ENCODE measurements at places on chromosomes 4 and X.

GRCh38 chr4:10015140-10015753 is 6.0 kb downstream of the SLC2A9 start:
- DNase-seq: peak; percentile 13

GRCh38 chrX:139559383-139560042 is 29.0 kb downstream of the F9 start:
- peak; percentile 5 for DNase-seq

GRCh38 chrX:151801980-151802379 is 67.4 kb downstream of the CNGA2 start:
- no peak for DNase-seq

- DNase-seq: no peak
Observed at GRCh38 chr4:71550220-71551165, 211.7 kb downstream of the SLC4A4 start.

GRCh38 chrX:72409993-72410392 is 104.3 kb upstream of the CITED1 start:
- DNase-seq: no peak

- DNase-seq: no peak
Observed at GRCh38 chr4:56372774-56373173, 14.5 kb downstream of the AASDH start.

DNA sequence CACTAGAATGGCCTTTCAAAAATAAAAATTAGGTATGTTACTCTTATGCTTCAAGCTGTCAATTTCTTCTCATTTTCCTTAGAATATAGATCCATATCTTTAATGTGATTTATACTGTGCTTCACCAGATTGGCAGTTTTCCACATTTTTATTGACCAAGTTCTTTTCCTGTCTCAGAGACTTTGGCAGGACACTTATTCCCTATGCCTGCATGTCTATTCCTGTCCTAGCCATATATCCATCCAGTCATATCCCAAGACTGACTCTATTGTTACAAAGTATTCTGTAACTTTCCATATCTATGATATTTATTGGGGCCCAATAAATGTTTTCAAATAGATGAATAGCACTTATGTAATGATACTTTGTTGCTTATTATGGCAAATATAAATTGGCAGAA is 450.7 kb downstream of the GASK1B start:
- no peak for DNase-seq

- no peak for DNase-seq
Observed at GRCh38 chr4:100736641-100737451, 219.0 kb upstream of the EMCN start.

- no peak for DNase-seq
Observed at GRCh38 chrX:134999469-134999868, 8.7 kb downstream of the SMIM10 start.

- no peak for DNase-seq
Observed at GRCh38 chrX:150813922-150814321, 84.5 kb downstream of the CD99L2 start.

- no peak for DNase-seq
Observed at GRCh38 chrX:8724300-8724699, 7.6 kb downstream of the ANOS1 start.

DNA sequence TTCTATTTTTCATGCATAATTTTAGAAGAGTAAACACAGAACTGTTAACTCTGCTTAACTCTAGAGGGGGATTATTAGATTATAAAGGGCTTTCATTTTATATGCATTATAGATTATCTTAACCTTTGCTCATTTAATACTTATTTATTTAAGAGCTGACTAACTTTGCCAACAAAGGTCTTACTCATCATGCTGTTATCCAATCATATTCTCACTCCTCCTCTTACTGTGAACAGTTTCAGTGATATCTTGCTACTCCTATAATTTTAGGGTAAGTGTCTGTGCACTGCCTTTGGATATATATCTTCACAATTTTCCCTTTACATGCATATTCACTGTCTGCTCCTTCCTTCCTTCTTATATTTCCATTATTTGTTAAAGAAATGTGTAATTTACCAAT is 1814.9 kb downstream of the STIM2 start:
- DNase-seq: no peak

DNA sequence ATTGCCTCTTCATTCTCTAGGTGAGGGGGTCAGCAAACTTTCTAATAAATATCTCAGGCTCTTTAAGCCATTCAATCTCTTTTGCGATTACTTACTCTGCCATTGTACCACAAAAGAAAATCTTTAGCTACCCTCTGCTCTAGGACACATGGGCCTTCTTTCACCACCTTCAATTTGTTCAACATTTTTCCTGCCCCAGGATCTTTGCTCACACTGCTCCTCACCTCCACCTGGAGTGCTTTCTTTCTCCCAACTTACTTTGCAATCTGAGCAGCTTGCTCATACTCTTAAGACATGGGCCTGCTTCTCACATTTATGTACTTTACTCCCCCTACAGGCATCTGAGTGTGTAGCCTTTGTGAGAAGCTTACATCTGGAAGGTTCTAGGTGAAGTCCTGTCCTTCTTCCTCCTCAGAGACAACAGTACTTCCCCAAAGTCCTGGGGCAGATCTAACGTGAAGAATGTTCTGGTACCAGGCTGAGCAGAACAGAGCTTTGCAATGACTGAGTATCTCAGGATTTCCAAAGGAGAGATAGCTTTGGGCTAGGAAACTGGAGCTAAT is 55.0 kb upstream of the PRDM5 start:
- DNase-seq: no peak

DNA sequence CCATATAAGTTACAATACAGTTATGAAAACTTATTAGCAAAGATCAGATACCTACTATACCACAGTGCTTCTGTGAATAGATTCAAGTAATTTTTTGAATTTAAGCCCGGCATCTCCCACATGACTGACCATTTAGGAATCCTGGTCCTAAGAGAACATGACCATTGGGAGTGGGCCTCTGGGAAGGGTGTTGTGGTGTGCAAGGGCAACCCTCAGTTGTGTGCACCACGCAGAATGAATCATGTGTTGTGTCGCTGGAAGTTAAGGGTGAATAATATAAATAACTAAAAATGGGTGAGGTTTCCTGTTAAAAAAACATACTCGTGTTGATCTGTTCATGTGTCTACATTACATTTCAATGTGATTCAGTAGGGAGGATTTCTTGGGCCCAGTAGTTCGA is 15.5 kb downstream of the CPE start:
- no peak for DNase-seq

DNA sequence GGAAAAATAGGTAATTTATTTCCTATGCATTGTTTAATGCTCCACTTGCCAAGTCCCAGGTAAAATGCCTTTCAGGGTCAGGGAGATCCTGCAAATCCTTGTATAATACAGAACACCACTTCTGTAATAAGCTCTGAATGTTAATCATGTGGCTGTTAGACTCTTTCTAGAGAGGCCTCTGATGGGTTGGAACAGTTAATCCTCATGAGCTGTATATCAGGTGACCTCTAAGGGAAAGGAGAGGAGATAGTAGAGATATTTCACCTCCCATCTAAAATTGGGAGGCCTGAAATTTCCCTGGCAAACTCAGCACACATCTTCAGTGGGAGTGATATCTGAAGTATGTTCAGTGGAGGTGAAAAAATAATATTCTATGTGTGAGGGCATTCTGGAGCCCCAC is 210.6 kb upstream of the WDFY3 start:
- DNase-seq: no peak

- DNase-seq: no peak
Observed at GRCh38 chrX:46588263-46588662, 14.7 kb downstream of the CHST7 start.

- DNase-seq: no peak
Observed at GRCh38 chr4:57040510-57040909, 61.8 kb downstream of the POLR2B start.

DNA sequence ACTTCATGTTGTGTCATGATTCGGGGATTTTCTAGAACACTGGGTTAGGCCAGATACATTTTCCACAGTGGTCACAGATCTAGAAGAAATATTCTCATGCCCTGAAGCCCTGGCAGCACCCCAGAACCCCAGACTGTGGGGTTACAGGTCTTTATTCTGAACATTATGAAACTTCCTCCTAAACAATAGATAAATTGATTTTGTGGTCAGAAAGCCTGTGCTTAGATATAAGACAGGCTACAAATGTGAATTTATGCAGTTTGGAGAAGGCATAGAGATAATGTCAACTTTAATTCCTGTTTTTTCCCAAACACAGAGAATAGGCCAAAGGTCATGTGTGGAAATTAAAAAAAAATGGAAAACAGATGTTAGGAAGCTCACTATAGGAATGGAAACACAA is 492.9 kb downstream of the SPRY1 start:
- no peak for DNase-seq

DNA sequence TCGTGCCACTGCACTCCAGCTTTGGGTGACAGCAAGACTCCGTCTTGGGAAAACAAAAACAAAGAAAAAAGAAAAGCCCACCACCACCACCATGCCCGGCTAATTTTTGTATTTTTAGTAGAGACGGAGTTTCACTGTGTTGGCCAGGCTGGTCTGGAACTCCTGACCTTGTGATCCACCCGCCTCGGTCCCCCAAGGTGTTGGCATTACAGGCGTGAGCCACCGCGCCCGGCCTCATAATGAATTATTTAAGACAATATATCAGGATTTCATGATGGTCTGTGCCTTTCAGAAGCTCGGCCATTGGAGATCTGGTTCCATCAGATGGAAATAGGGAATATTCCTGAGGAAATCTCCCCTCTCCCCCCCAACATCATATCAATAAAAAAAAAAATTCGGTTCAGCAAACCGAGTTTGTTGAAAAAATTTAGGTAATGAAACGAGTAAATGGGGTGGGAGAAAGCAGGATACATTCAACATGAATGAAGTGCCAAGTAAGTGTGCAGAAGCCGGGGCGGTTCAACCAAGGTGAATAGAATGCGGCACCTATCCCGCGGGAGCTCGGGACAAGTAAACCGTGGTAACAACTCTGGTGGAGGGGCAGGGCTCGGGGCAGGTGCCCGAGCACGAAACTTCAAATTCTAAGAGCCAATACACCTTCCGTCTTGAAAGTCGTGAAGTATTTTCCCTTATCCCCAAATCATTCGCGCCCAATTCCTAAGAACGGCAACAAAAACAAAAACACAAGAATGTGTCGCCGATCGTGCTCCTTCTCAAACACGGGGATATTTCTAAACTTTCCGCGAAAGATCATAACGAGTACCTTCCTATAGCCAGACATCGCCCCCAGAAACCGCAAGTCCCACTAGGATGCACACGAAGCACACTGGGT is 773 bp upstream of the TXLNG start:
- DNase-seq: no peak

- no peak for DNase-seq
Observed at GRCh38 chr4:28267166-28267565, 1406.5 kb downstream of the STIM2 start.

DNA sequence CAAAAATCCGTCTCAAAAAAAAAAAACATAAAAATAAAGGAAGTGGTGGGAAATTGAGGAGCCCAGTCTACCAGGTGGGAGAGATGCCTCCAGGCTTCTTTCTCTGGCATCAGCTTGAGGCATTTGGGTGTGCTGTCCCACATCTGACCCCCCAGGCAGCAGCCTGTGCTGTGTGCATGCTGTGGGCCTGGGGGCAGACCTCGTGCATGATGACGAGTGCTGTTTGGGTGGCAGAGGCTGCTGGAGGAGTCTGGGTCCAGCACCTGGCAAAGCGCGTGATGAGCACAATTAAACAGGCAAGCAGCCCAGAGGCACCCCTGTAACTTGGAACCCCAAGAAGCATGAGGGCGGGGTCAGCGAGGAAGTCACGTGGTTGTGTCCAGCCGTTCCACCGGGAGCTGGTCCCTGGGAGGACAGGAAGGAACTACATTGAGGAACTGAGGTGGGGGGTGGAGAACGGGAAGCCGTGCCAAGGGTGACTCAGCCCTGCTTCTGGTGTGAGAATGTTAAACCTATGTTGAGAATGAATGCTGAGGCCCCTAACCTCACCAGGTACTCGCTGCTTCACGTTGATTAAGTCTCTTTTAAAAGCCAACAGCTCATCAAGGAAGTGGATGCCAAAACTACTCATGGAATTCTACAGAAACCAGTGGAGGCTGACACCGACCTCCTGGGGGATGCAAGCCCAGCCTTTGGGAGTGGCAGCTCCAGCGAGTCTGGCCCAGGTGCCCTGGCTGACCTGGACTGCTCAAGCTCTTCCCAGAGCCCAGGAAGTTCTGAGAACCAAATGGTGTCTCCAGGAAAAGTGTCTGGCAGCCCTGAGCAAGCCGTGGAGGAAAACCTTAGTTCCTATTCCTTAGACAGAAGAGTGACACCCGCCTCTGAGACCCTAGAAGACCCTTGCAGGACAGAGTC is 6.1 kb downstream of the TACC3 start:
- DNase-seq: no peak

DNA sequence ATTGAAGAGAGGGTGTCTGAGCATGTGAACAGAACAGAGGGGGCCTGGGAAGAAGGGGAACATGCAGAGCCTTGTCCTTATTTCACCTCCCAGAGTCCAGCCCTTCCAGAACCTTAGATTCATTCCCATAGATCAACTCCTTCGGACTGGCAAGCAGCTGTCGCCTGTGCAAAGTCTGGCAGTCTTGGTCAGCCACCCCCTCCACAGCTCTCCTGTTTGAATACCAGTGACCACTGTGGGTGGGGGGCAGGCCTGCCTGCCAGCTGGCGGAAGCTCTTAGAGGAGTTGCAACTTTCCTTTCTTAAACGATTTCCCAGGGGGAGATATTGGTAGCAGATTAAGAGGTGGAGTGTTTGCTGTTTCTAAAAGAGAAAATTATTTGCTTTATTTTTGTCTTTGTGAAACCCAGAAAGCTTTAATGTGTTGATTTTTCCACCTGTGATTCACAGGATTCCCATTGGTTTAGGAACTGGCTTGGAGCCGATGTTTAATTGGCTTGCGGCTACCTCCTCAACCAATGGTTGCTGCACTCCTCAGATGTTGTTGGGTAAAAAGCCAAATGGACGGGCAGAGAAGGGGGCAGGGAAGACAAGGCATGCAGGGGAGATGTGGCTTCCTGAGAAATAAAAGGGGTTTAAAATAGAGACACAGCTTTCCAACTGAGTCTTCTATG is 62.2 kb upstream of the PRPS1 start:
- peak; percentile 19 for DNase-seq

DNA sequence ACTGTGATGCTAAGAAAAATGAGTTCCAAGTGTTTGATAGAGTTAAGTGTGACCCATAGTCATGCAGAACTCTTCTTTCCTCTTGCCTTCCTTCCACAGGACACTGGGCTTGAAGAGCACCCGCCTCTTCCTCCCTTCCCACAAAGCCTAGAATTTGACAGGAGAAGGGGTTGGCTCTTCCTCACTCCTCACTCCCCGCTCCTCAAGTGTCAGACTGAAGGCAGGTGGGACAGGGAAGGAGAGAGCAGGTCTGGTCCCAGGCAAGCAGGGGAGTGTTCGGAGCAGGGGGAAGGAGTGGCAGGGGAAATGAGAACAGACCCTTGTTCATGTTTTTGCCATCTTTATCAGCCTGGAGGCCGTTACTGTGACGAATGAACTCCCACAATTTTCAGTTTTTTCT is 10.7 kb downstream of the MAGED2 start:
- DNase-seq: no peak

DNA sequence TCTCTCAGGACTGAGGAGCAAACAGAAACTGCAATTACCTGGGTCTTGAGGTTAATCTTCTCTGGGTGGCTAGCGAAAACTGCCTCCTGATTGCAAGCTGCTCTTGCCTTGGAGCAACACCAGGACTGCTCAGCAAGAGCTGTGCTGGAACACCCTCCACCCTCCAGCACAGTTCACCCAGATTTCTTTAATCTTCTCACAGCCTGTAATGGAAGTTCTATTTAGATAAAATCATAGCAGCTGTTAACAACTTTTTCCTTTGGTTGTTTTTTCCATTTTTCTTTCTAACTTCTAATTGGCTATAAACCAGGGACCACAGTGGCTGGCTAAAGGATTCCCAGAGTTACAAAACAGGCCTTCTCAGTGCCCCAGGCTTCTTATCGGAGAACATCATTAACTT is 36.3 kb downstream of the OPHN1 start:
- DNase-seq: no peak

- no peak for DNase-seq
Observed at GRCh38 chr4:48340276-48340964, 909 bp upstream of the SLAIN2 start.
